Mucosa of gallbladder (tissue), 1 donor: ENCODE measurements at places on chromosomes 7 and 10. TPM values are rescaled to one million over a fixed set of nuclear protein-coding genes. Genes with fewer than 3 reads are reported as not detected.

CHCHD3 gene
- 42.2 TPM for total RNA-seq

GRCh38 chr7:13159003-13159402, 471.6 kb downstream of the ARL4A start:
- DNase-seq = no peak

- no peak for DNase-seq
Measured at GRCh38 chr7:29229066-29229465, 34.5 kb downstream of the CHN2 start.

- no peak for DNase-seq
Measured at GRCh38 chr7:22187691-22188348, 169.1 kb downstream of the RAPGEF5 start.
